ENCODE measurements at places on chromosomes 2 and 18.
A peak's percentile ranks its signal among the peaks of the same experiment; 100 is the strongest.

DNA sequence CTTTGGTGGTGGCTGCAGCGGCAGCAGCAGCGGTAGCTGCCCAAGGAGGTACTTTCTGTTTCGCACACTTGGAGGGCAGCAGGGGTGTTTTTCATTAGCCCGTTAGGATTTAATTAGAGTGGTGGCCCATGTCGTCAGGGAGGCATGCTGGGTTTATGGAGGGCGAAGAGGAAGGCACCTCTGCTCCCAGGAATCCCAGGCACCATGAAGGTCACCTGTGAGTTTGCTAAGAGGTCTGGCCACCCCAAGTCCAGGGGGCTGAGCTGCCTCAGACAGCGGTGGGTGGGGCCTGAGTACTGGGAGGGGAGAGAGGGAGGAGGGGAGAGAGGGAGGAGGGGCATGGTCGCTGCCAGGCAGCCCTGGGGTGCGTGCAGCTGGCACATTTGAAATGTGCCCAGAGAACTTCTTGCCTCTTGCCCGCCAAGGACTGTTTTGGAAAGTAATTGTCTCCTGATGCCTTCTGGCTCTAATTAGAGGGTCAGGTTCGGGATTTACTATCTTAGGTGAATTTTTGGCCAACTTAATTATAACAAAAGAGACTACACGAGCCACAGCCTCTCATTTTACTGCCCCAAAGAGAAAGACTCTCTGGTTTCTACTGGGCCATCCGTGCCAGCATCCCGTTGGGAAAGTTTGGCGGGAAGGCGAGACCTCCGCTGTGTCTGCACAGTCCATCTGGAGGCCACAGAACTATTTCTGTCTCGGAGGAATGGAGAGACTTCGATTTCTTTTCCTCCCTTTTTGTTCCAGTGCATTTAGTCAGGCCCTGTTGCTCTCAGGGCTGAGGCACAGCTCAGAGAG is 62.0 kb downstream of the GLI2 start:
- DNase-seq = no peak
- no peaks in the 10 kb centered on the region for H3K36me3 ChIP-seq
- no peak overlapping the region for H3K27ac ChIP-seq
- H3K4me3 ChIP-seq = no peak overlapping the region
- no peaks in the 10 kb centered on the region for H3K27me3 ChIP-seq

DNA sequence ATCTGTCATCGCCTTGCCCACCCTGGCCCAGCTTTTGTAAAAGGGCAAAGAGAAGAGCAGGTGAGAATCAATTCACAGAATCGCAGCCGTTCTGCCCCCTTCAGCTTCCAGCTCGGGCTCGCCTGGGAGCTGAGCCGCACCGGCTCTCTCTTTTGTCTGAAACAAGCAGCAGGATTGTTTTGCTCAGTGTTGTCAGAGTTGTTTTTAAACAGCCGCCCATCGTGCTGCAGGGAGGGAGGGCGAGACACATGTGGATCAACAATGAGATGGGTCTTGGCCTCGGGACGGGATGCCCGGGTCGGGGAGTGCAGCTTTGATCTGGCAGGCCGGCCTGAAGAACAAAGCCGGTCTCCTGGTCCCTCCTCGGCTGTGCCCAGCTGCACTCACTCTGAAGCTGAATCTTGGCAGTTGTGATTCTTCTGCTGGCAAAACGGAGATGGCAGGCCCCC is 39.7 kb upstream of the HDAC4 start:
- no peak overlapping the region for H3K4me3 ChIP-seq
- H3K4me1 ChIP-seq = peaks cover 11% of the 10 kb centered on the region
- peaks cover 29% of the 10 kb centered on the region for H3K27me3 ChIP-seq
- H3K36me3 ChIP-seq = no peaks in the 10 kb centered on the region

DNA sequence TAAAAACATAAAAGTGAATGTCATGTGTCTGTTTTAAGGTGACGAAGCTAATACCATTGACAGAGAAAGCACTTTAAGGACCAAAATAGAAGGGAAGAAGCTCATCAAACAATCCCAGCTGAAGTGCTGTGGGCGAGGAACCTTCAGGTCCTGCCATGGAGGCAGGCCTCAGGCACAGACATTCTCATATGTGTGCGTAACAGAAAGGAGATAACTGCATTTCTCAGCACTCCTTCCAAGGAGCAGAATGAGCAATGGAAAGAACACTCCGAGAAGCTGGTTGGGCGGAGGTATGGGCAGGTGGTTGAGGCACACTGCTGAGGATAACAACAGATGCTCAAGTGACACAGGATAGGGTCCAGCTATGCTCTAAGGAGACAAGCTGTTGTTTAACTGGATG is 42.4 kb downstream of the PKDCC start:
- DNase-seq = no peak
- no peaks in the 10 kb centered on the region for H3K27me3 ChIP-seq
- no peak overlapping the region for H3K27ac ChIP-seq
- no peak overlapping the region for H3K4me3 ChIP-seq
- H3K36me3 ChIP-seq = no peaks in the 10 kb centered on the region

DNA sequence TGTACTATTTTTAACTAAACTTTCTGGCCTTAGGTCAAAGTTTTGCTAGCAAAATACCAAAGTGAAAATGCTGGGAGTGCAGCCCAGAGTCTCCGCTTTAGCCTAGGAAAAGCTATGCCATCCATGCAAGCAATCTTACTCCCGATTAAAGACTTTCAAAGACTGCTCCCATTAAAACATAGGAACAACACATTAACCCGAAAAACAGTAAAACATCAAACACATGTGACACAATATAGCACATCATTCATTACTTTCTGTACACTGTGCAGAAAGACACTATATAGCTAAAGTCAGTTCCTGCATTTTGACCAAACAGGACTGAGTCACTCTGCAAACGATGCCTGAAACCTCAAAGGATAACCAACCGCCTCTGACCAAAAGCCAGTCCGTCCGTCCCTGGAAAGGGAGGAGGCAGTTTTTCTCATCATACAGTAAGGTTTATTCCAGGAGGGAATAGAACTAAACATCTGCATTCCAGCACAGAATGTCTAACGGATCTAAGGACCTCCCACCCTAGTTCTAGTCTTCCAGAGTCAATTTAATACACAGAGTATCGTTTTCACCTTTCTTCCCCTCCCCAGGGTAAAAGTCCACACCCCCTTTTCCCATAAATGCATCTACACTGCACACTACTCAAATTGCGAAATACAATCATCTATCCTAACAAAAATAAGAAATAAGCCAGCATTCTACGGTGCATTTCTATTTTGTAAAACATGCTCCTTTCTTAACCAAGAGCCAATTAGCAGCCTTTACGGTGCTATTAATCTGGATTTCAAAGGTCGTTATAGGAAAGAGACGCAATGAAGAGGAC is 1.7 kb downstream of the ROCK2 start:
- no peaks in the 10 kb centered on the region for H3K36me3 ChIP-seq
- H3K27ac ChIP-seq = peak overlapping the region; percentile 89
- DNase-seq = peak; percentile 16
- H3K27me3 ChIP-seq = no peaks in the 10 kb centered on the region
- peak overlapping the region; percentile 98 for H3K4me3 ChIP-seq

DNA sequence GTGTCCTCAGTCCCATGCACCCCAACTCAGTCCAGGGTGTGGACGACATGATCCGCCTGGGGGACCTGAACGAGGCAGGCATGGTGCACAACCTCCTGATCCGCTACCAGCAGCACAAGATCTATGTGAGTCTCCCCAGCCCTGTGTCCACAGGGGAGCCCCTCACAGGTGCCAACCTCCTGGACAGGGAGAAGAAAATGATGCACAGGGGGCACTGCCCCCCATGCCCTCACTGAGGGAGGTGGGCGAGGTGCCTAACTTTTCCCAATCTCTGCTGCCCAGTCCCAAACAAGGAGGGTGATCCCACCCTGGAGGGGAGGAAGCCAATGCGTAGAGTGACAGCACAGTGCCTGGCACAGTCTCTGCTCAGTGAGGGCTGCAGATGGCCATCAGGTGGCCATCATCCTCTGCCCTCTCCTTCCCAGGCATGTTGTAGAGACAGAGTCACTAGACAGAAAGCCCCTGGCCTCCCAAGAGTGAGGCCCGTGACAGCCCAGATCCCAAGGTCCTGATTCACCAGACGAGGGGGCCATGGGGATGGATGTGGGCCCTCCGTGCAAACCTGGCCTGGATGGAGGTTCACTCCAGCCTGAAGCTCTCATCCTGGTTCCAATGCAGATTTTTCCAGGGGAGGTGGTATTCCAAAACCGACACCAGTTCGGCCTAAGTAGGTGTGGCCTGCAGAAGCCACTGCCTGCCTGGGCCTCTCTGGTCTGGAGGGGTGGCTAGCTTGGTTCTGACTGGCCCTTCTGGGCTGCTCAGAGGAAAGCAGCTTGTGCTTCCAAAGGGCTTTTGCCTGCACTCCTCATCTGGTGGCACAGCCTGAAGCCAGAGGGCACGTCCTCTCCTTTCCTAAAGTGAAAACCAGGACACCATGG is 30.0 kb downstream of the MYO7B start:
- H3K4me1 ChIP-seq = peaks cover 16% of the 10 kb centered on the region
- H3K27me3 ChIP-seq = peaks cover 13% of the 10 kb centered on the region
- no peak for DNase-seq
- H3K36me3 ChIP-seq = no peaks in the 10 kb centered on the region
- H3K27ac ChIP-seq = no peak overlapping the region
- no peak overlapping the region for H3K4me3 ChIP-seq

GRCh38 chr2:18721038-18721922 is 131.9 kb upstream of the NT5C1B start:
- no peak overlapping the region for H3K4me3 ChIP-seq
- no peaks in the 10 kb centered on the region for H3K4me1 ChIP-seq
- DNase-seq = no peak
- no peaks in the 10 kb centered on the region for H3K36me3 ChIP-seq
- H3K27me3 ChIP-seq = no peaks in the 10 kb centered on the region

GRCh38 chr2:8487461-8487932 is 194.4 kb upstream of the ID2 start:
- H3K27ac ChIP-seq = peak overlapping the region; percentile 91
- H3K36me3 ChIP-seq = peaks cover 5% of the 10 kb centered on the region
- no peaks in the 10 kb centered on the region for H3K27me3 ChIP-seq
- peak overlapping the region; percentile 77 for H3K4me3 ChIP-seq
- peak; percentile 43 for DNase-seq
- H3K4me1 ChIP-seq = peaks cover 78% of the 10 kb centered on the region

- H3K27ac ChIP-seq = no peak overlapping the region
- H3K27me3 ChIP-seq = no peaks in the 10 kb centered on the region
- no peak overlapping the region for H3K4me3 ChIP-seq
Measured at GRCh38 chr2:28972778-28973335, 8.2 kb upstream of the TOGARAM2 start.

DNA sequence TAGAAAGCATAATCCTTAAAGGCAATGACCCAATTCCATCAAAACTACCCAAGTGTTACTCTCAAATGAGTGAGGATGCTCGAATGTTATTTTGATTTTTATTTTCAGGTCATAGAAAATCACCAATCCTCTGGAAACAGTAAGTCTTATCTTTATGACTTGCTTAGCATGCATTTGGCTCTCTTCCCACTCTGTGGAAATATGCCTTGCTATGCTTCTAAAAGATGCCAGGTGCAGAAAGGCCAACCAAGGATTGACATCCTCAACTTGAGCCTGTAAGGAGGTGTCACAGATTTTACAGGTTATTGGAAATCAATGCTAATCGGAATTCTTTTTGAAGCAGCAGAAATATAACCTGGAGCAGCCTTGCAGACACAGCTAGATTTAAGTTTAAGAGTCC is 543.9 kb upstream of the LINC00305 start:
- no peak overlapping the region for H3K4me3 ChIP-seq
- no peak overlapping the region for H3K27ac ChIP-seq
- no peaks in the 10 kb centered on the region for H3K36me3 ChIP-seq
- DNase-seq = no peak
- H3K4me1 ChIP-seq = no peaks in the 10 kb centered on the region

GRCh38 chr2:125424266-125424785 is 1231.6 kb upstream of the GYPC start:
- H3K27me3 ChIP-seq = no peaks in the 10 kb centered on the region
- H3K36me3 ChIP-seq = no peaks in the 10 kb centered on the region
- H3K27ac ChIP-seq = no peak overlapping the region
- no peak for DNase-seq

GRCh38 chr2:143717053-143717452 is 587.8 kb downstream of the ARHGAP15 start:
- no peak for DNase-seq
- peaks cover 43% of the 10 kb centered on the region for H3K4me1 ChIP-seq
- H3K4me3 ChIP-seq = no peak overlapping the region
- H3K27ac ChIP-seq = no peak overlapping the region
- H3K36me3 ChIP-seq = peaks cover 38% of the 10 kb centered on the region

- H3K4me1 ChIP-seq = no peaks in the 10 kb centered on the region
- H3K27me3 ChIP-seq = peaks cover 2% of the 10 kb centered on the region
- DNase-seq = no peak
- no peak overlapping the region for H3K4me3 ChIP-seq
Measured at GRCh38 chr2:217804338-217804737, 198.5 kb downstream of the TNS1 start.
